Cortex of kidney (tissue), 1 donor: ENCODE measurements at places on chromosomes 1 and 21.

DNA sequence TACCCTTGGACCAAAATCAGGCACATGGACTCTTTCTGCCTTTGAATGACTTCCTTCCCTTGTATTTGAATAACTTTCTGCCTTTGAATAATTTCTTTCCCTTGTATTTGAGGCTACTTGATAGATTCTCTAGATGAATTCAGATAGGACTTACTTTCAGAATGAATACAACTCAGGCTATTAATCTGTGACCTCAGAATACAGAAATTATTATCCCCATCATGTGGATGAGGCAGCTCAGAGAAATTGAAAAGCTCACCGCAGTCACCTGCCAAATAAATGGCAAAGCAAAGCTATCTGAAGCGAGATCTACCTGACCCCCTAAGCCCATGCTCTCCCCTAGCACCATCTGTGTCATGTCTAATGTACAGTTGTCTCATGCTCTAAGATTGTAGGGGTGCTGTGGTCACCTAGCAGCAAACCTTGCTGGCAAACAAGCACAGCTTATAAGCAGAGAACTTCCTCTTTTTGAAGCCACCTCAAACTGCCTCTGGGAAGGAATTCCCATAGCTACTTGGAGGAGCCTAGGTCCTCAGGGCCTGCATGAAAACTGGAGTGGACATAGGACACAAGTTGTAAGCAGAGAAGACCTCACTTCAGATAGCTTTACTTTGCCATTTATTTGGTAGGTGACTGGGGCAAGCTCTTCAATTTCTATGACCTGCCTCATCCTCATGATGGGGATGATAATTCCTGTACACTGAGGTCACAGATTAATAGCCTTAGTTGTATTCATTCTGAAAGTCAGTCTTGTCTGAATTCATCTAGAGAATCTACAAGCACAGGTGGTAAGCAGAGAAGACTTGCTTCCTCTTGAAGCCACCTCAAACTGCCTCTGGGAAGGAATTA is 66.1 kb downstream of the FASLG start:
- no peak for DNase-seq

DNA sequence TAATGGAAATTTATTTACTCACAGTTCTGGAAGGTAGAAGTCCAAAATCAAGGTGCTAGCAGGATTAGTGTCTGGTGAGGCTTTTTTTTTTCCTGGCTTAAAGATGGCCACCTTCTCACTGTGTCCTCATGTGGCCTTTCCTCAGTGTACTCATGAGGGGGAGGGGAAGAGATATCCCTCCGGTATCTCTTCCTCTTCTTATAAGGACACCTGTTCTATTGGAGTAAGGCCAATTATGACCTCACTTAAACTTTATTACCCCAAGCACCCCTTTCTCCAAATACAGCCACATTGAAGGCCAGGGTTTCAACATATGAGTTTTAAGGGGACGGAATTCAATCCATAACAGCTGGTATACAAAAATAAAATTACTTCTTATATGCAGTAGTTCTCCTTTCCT is 203.7 kb upstream of the C1orf87 start:
- DNase-seq, result no peak

- no peak for DNase-seq
Observed at GRCh38 chr1:204139088-204139487, 12.8 kb downstream of the ETNK2 start.

DNA sequence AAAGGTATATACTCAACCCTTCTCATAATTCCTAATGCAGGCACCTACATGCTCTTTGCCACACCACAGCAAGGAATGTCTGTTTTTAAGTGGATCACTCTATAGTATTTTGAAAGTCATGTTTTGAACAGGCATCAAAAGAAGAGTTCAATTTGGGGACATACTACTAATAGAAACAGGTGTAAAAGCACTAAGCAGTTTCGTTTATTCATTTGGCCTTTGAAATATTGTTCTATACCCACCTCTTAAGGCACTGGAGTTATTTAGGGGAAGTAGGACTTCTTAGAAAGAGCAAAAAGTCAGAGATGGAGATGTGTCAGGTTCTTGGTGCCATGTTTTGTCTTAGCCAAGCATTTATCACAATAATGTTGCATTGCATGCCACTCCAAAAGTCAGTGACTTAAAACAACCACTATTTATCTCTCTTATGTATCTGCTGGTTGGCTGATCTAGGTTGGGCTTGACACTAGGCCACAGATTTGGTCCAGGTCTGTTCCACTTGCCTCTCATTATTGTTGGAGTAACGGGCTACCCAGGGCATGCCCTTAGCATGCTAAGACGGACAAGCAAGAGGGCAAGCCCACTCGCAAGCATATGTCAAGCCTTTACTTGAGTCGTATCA is 107.5 kb downstream of the RGL1 start:
- no peak for DNase-seq

DNA sequence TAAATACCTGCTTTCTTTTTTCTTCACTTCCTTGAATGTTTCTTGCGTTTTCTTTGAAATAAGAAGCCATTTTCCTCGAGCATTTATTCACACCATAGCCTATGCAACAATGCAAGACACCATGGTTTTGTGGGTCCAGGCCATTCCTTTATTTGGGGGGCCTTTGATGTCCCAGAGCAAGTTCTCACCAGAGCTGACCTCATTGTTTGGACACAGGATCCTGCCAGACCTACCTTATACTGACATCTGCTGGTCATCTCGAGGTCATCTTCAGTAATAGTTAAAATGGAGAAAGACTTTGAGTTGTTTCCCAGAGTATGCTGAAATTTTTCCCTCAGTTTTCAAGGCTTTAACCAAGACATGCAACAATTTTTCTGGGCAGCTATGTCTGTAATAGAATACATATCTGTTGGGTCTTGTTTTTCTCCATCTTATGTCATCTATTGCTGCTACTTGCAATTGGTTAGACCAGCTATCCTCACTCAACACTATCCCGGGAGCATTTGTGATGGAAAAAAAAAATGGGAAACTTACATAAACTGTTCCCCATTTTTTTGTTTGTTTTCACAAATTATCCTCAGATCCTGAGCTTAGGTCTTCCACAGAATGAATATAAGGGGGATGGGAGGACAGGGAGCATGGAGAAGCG is 34.0 kb upstream of the BACE2 start:
- no peak for DNase-seq

DNA sequence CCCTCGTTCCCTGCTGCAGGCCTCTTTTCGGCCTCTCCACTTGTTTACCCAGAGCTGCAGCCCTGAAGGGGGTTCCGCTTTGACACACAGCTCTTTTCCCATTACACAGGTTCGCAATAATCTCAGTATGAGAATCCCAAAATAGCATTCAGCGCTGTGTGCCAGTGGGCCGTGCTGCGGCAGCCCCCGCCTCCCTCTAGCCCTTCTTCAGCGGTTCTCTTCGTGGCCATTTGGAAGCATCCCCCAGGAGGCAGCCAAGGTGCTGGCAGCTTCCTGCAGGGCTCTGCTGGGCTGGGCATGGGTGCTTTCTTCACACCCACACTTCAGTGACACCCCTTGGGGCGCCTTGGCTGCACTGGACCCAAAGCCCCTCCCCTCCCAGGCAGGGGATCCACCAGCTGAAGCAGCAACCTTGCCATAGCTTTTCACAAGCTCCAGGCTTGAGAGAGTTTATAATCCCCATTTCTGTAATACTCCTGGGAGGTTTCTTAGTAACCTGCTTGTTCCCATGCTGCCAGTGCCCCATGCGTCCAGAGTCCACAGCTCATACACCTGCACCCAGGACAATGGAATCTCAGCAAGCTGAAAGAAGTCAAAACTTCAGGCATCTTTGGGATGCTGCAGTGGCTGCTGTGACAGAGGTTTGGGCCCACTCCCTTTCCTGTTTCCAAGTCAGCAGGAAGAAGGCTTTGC is 8.1 kb downstream of the NCF2 start:
- no peak for DNase-seq

DNA sequence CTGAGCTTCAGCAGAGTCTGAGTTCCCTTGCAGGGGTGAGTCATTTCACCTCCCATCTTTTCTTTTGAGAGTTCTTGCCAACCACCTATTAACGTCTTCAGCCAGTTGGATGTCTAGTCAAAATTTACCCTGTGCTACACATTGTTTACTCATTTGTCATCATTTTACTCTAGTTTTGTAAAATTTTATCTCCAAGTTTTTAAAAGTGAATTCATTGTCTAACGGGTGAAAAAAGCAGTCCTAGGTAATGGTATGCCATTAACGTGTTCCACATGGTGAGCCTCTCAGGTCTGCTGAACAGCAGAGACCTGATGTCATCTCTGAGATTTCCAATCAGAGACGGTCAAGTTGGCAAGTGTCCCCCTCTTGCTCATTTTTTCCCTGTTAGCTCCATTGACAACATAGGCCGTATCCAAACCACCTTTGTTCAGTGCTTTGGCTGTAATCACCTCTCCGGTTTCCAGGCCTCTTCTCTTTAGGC is 85.4 kb downstream of the TBX15 start:
- DNase-seq, result no peak

DNA sequence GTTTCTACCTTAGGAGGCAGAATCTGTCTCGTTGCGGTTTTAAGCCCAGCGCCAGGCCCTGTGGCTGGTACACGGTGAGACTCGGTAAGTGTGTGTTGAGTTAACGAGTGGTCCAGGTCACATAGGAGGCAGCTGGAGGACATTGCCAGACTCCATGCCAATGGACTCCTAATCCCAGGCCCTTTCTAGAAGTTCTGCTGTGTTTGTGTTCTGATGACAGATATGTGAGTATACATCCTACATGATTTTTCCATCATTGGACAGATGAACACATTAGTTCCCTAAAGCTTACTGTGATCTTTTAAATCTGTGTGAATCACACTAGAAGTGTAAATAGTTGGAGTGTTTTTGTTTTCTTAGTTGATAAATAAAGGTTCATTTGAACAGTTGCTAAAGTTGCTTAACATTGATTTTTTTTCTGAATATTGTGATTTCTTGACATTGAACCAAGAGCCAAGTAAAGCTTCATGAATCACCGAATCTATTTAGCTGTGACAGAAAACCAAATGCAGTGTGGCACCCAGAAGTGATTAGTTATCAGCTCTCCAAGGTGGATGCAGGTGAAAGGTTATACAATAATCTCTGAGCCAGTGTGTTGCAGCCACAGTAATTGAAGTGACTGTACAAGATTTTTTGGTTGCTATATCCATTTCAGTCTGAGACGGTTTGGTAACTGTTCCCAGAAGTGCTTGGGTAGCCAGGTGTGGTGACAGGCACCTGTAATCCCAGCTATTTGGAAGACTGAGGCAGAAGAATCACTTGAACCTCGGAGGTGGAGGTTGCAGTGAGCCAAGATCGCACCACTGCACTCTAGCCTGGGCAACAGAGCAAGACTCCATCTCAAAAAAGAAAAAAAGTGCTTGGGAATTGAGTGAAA is 46.3 kb downstream of the DOP1B start:
- DNase-seq, result no peak

DNA sequence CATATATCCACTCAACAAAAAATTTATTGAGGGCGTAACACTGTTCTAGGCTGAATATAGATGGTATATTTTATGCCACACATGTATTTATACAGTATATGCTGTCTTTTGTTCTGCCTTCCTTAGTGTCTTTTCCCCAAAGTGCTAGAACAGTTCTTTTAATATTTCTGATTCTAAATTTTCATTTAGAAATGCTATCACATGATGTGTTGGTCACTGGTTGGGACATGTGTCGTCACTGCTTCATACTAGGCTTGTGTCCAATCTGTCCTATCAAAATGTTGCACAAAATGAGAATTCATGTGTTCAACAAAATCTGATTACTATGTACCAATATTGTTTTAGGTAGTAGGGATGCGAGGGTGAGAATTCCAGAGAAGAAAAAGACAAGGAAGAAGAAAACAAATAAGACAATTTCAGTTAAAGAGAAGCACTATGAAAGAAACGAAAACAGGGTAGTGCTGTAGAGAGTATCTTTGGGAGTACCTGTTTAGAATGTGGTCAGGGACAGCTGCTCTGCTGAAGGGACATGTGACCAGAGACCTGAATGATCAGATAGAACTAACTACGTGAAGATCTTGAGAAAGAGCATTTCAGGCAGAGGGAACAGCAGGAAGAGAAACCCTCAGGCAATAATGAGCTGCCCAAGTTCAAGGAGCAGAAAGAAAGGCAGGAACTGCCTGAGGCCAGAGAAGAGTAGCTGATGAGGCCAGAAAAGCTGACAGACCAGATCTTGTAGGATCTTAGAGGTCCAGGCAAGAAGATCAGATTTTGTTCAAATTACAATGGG is 1.3 kb downstream of the KMO start:
- DNase-seq, result no peak

- no peak for DNase-seq
Observed at GRCh38 chr1:178075333-178075732, 18.6 kb upstream of the RASAL2 start.

- DNase-seq, result no peak
Observed at GRCh38 chr1:225595974-225596551, 56.9 kb downstream of the ENAH start.

GRCh38 chr1:109791495-109792043 is 27.8 kb upstream of the EPS8L3 start:
- DNase-seq, result no peak

GRCh38 chr1:223741861-223742260 is 29.5 kb downstream of the CAPN2 start:
- DNase-seq, result no peak

DNA sequence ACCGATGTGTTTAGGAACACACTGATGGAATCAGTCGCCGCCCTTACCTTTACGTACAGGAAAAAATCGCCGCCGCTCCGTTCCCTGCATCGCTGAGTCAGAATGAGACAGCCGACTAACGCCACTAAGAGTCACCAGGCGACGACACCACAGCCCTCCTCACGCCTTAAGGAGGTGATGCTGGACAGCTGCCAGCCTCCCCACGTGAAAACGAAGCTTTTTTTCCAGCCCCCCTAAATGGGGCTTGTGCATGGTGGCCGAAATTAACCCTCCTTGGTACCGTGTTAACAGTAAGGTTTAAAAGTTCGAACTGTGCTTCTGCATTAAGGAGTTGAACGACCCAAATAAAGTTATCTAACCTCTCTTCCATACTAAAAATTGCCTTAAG is 511 bp downstream of the DNTTIP2 start:
- no peak for DNase-seq

DNA sequence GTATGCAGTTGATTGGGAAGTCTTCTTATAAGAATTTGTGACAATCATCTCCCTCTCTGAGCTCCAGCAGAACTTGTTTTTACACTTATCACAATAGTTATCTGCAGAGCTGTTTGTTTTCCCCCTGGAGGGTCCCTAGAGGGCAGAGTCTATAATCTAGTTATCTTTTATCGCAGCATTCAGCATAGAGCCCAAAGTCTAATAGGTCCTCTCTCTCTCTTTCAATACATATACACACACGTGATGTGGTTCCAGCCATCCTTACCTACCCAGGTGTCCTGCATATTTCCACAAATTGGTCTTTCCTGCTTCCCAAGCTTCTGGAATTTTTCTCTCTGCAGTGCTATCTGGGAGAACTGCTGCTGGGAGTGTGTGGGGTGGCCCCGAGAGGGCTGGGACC is 229.6 kb upstream of the KIAA0040 start:
- DNase-seq, result no peak

- no peak for DNase-seq
Observed at GRCh38 chr1:194104247-194104844, 917.9 kb upstream of the B3GALT2 start.
